Amygdala (tissue), 56 donors: ENCODE measurements at places on chromosomes 11 and 22.

- no peak for DNase-seq
Observed at GRCh38 chr22:17314487-17314886, 54.8 kb upstream of the CECR2 start.

DNA sequence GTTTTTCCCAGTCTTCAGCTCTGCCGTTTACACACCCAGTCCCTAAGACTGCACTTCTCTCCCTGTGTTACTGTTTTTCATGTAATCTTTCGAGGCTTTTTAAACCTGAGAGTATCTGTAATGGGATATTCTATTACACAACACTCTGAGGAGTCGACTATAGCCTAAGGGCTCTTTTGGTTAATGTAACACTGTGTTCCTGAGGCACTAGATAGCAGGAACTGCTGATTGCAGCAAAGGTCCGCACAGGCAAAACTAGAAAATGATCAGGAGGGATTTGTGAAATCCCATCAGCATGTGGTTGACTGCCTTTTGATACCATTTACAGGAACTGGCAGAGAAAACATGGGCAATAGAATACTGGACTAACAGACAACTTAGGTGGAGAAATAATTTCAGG, 512.3 kb upstream of the RAG2 start:
- no peak for DNase-seq

DNA sequence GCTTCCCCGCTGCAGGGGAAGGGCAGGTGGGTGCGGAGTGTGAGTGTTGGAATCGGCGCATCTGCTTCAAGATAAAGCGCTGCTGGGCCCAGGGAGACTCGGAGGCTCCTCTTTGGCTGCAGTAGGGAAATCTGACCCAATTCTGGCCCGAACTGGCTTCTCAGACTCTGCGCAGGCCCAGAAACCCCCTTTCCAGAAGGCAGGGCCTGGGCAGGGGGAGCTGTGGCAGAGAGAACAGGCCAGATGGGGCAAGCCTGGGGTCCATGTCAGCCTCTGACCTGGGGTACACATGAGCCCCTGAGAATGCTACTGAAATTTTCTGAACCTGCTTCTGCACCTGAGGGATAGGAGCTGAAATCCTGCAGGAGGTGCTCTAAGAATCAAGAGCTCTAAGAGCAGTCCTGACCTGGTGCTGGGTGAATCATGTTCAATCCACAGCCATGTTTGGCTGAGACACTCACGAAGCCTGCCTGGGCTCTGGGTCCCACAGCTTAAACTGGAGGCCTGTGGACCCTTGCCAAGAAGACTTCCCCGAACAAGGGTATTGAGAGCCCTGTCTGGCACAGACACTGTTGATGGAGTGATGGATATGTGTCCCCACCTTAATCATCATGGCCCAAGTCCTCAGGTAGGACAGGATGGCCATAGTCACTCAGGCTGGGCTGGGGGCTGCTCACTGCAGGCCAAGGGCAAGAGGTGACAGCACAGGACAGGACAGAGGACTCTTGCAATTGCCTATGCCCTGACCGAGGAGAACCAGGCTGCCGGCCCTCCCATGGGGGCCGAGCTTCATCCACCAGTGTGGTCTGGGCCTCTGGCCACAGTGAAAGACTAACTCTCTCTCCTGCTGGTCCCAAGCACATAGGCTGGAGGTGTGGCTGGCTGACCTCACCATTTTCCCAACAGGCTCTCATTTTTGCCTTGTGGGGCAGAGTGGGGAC, 6.9 kb downstream of the RAB3IL1 start:
- DNase-seq, result no peak

- DNase-seq, result no peak
Observed at GRCh38 chr11:133977067-133977677, 20.4 kb upstream of the IGSF9B start.

GRCh38 chr11:118087931-118088330, 1.2 kb upstream of the SMIM35 start:
- DNase-seq, result no peak

DNA sequence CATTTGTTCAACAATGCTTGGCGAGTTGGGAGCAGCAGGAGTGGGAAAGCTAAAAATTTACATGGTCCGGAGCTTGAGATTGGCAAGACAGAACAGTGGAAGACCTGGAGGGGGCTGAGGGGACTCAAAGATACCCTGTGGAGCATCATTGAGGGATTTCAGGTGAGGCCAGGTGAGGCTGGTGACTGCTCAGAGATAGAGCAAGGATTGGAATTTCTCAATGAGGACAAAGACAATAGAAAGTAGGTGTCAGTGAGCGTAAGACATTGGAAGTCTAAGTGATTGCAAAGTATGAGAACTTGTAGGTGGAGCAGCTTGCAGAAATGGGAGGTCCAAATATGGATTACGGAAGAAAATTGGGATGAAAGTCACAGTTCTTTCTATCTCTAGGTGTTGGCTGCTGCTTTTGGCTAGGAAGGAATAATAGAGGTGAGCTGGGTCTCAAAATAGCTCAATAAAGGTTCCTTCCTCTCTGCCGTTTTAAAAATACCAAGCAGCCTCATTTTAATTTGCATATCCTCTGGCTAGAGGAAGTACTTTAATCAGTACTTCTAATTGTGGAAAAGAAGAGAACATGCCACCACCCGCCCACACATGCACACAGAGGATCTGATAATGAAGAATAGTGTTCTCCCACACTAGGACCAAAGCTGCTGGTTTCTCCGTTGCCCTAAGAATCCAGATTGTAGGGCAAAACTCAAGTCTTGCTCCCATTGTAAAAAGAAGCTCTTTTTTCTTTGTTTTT, 41.8 kb upstream of the SORL1-AS1 start:
- no peak for DNase-seq

DNA sequence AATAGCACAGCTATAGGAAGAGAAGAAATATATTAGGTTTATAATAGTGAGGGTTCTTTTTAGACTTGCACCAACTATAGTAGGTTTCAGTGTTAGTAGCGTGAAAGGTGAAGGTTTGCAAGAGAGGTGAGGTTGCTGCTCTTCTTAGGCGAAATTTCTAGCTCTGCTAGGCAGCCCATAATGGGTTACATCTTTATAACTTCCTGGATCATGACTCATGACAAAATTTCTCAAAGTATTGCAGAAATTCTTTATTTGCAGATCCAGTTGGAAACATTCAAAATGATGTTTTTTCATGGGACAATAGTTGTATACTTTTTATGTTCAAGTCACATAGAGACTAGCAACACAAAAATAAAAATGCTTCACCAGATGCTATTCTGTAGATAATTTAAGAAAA, 260.0 kb downstream of the SOX6 start:
- no peak for DNase-seq

DNA sequence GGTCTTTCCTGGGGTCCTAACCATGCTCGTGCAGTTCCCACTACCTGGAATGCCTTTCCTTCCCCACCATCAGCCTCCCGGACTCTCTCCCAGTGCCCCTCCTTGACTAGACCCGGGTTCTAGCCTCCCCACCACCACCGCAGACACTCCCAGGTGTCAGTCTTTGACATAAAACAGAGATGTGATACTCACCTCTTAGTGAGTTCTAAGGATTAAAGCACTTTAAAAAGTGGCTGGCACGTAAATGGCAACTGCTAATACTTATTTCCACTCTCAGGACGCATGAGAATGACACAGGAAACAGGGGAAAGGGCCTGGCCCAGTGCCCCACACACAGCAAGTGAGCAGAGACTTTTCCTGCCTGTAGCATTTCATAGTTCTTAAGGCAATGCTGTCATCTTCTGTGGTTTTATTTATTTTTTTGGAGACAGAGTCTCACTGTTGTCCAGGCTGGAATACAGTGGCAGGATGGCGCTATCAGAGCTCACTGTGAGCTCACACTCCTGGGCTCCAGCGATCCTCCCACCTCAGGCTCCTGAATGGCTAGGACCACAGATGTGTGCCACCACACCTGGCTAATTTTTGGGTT, 1.9 kb upstream of the SLC25A45 start:
- no peak for DNase-seq

- DNase-seq, result no peak
Observed at GRCh38 chr11:111176603-111177002, 68.9 kb upstream of the POU2AF2 start.

- DNase-seq, result no peak
Observed at GRCh38 chr11:114142707-114143106, 83.2 kb downstream of the ZBTB16 start.

DNA sequence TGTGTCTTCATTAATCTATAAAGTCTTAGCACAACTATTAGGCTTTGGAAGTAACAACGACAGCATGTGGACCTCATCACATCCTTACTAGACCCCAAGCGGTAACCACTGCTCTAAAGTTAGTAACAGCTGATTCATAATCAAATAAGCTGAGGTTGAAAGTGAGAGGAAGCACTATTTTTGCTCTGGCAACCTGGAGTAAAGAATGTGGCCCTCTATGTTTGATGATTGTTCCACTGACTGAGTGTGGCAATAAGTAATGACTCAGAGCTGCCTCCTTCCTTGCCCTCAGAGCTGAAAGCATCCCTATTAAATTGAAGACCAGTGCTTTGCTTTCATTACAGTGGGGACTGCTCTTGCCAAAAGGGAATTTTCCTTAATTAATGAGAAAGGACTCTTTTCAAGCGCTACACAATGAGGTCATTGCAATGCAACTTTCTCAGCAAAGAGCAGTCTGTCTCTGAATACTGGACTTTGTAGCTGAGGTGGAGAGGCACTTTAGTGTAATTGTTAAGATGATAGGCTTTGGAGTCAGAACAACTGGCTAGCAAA, 906.1 kb upstream of the RAG2 start:
- DNase-seq, result no peak

- no peak for DNase-seq
Observed at GRCh38 chr11:119108146-119108856, 1.2 kb downstream of the C2CD2L start.

DNA sequence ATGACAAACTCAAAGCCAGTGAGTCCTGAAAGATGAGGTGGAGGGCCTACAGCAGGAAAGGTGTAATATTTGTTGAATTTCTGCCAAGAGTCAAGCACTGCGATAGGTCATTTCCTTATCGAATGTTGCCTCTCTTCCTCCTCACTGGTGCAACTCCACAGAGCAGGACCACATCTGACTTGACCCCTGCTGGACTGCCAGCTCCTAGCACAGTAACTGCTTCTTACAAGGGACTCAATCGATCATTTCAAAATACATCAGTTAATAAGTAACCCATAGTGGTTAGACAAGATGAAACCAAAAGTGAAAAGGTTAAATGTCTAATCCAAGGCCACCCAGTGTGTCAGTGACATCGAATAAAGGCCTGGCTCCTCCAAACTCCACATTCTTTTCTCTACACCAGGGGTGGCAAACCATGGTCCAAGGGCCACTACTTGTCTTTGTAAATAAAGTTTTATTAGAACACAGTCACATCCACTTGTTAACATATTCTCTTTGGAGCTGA, 98.5 kb upstream of the CSNK2A3 start:
- no peak for DNase-seq

DNA sequence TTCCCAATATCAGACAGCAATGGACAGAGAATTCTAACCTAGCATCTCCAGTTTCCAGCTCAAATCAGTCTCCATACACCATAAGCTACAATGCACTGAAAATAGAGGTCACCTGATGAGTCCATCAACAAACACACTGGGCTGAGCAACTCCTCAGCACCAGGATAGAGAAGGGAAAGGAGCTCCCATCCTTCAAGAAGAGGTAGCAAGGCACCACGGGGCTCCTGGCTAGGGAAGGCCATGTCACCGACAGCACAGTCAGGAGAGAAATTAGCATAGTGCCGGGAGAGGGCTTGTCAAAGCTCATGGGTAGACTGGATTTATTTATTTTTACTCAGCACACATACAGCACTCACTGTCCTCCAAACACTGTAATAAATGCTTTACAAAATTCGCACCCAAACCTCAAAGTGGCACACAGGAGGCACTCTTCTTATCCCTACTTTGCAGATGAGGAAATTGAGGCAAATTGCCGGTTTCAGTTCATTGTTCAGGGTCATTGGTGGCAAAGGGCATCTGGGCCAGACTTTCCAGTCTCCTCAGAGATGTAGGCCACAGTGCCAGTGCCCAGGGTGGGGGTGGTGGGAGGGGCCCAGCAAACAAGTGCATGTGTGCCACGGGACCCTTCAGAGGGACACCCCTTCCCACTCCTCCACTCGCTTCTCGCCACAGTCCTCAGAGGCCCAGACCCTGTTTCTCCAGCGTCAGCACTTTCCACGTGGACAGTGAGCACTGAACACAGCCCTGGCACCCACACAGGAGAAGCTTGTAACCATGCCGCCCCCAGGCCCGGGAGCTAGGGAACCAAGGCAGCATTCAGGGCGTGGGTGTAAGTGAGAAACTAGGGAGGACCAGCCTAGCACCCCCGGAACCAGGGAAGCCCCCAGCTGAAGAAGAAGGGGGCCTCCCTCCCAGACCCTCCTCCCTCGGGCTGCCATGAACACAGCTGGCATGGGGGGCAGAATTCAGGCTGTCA, 1417.4 kb downstream of the TBC1D22A start:
- no peak for DNase-seq

- no peak for DNase-seq
Observed at GRCh38 chr11:9762531-9762930, 98.7 kb downstream of the SWAP70 start.

DNA sequence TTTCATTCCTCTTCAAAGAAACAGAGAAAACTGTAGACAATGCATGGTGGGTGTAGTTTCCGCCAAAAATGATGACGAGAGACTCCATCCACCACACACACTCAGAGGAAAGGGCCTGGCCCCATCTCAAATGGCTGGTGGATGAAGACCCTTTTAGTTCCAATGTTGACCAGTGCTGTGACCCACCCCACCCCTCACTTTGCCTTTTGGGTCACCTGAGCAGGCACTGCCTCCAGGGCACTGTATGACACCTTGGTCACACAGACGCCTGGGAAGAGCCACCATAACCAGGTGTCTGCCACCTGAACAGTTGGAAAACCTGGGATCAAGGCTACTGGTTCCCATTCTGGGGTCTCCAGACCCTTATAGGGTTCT, 121.3 kb downstream of the MPPED1 start:
- DNase-seq, result no peak

- no peak for DNase-seq
Observed at GRCh38 chr11:109433753-109434256, 11.8 kb downstream of the C11orf87 start.

GRCh38 chr22:49825436-49825835, 2.2 kb downstream of the BRD1 start:
- DNase-seq, result no peak

GRCh38 chr11:78310500-78310909, 107.1 kb downstream of the GAB2 start:
- DNase-seq, result no peak

DNA sequence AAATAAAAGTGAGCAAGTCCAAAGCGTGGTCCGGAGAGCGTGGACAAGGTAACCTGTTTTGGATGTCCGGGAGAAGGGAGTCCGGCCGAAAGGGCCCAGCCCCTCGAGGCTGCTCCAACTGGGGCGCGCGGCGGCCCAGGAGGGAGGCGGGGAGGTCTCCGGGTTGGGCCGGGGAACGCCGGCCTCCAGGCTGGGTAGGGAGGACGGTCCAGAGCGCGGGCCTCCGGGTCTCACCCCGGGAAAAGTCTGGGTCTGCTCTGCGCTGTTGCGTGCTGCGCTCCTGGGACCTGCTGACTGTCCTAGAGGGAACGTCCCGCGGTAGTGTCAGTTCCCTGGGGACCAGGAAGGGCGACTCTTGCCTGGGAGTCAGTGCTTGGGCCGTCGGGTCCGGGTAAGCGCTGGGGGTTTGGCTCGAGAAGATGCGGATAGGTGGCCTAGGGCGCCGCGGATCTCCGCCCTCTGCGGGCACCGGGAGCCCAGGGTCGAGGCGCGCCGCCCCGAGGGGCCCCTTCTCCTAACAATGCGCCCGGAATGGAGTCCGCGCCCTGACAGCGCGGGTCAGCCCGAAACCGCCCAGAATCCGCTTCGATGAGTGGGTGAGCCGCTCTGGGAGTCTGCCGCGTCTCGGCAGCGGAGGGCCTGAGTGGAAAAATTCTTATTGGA, 988 bp upstream of the FLI1 start:
- DNase-seq, result no peak

- DNase-seq, result no peak
Observed at GRCh38 chr22:45238076-45238956, 2.4 kb downstream of the KIAA0930 start.
